ENCODE measurements at places on chromosomes 6 and 20.

DNA sequence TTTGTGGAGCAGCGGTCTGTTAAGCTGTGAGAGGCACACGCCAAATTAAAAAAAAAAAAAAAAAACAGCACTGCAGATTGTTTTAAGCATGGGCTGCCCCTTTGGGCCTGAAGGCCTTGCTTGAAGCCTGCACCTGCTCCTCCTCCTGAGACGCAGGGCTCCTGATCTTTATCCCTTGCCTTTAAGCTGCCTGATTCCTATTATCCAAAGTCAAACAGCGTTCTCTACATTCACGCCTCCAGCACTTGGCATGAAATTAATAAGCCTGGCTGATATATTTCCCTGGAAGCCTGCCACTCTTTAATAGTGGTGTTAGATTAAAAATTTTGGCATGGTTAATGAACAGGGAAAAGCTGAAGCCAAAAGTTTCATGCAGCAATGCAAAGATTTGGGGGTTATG lies 163.9 kb downstream of the FAXC start:
- DNase-seq, result no peak

GRCh38 chr6:143775336-143775735 lies 67.8 kb upstream of the LTV1 start:
- DNase-seq, result no peak

GRCh38 chr6:124714728-124715127 lies 247.5 kb upstream of the RNF217 start:
- no peak for DNase-seq

DNA sequence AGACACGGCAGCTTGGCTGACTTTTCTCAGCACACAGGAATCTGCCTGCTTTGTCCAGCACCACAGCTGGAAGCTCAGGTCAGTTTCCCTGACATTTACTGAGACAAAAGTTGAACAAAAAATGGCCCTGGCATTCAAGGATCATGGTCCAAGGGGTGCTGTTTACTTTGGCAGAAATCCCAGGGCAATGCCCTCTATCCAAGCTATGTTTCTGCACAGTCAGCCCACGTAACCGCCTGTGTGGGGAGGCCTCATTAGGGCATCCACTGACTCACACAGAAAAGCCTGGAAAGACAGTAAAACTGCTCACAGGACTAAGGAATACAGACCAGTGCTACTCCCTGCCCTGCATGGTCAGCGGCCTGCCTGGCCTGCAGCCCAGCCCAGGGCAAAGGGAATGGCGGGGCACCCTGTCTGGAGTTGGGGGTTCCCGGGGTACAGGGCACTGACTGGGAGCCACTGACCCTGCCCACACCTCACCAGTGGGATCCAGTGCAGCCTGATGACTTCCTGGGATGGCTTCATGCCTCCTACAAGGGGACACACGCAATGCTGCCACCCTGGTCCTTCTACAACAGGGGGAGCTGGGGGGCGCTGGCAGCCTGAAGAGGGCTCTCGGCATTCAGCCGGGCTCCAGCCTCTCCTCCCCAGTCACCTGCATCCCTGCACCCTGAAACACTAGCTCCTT lies 77.1 kb downstream of the NINL start:
- DNase-seq, result no peak

- peak; percentile 24 for DNase-seq
Observed at GRCh38 chr6:34459899-34460593, 5.8 kb upstream of the PACSIN1 start.

DNA sequence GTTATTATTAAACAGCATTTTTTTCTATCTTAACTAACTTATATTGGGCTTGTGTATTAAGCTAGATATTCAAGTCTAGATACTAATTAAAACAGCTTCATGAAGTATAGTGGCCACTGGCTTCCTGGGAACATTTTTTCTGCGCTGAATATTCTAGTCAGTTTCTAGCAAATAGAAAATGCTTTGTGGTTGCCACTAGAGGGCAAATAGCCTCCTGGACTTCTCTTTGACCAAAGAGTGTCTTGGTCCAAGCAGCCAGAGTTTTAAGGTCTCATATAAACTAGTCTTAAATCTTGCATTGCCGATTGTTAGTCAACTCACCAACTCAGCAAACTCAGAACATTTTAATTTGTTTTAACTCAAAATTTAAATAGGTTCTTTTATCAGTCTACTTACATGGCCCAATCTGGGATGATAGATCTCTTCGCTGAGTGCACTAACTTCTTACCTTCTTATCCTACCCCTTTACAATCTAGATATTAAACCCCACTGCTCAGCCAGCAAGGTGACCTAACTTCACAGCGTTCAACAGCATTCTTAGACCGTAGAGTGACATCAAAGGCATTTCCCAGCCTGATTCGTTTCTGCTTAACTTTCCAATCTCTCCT lies 24.6 kb upstream of the ID4 start:
- no peak for DNase-seq

GRCh38 chr6:56222499-56222898 lies 24.9 kb downstream of the COL21A1 start:
- no peak for DNase-seq

DNA sequence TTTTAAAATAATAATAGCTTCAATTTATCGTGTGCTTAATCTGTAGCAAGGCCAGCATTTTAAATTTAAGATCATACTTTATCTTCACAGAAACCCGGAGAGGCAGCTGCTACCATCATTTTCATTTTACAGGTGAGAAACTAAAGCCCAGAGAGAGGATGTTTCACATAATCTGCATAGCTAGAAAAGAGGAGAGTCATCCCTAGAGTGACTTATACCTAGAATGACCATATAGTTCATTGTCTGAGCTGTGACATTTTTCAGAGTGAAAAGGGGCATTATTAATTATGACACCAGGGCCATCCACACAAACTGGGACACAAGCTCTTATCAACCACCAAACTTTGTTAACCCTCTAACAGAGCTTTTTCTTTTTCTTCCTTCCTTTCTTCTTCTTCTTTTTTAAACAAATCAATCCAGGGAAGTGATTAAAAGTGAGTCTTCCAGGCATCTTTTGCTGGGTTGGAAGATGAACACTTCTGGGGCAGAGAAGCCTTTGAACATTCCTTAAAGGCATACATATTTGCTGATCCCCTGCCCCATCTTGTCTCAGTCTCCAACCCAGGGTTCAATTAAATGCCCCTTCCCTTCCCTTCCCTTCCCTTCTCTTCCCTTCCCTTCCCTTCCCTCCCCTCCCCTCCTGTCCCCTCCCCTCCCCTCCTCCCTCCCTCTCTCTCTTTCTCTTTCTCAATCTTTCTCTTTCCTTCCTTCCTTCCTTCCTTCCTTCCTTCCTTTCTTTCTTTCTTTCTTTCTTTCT lies 272.5 kb upstream of the JAG1 start:
- no peak for DNase-seq

DNA sequence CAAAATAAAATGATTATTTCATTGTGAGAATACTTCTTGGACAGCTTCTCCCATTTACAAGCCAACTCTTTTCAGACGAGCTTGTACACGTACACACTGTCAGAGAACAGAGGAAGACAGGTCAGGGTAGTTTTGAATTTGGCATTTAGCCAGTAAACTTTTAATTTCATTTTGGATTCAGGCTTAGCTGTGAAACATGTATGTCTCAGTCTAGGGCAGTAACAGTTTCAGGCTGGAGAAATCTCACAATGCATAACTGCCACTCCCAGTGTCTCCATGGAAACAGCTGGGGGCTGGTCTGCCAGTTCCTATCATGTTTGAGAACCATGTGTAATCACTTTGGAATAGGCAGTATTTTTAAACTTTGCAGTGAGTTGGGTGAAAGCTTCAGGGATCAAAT lies 22.0 kb upstream of the QKI start:
- no peak for DNase-seq

DNA sequence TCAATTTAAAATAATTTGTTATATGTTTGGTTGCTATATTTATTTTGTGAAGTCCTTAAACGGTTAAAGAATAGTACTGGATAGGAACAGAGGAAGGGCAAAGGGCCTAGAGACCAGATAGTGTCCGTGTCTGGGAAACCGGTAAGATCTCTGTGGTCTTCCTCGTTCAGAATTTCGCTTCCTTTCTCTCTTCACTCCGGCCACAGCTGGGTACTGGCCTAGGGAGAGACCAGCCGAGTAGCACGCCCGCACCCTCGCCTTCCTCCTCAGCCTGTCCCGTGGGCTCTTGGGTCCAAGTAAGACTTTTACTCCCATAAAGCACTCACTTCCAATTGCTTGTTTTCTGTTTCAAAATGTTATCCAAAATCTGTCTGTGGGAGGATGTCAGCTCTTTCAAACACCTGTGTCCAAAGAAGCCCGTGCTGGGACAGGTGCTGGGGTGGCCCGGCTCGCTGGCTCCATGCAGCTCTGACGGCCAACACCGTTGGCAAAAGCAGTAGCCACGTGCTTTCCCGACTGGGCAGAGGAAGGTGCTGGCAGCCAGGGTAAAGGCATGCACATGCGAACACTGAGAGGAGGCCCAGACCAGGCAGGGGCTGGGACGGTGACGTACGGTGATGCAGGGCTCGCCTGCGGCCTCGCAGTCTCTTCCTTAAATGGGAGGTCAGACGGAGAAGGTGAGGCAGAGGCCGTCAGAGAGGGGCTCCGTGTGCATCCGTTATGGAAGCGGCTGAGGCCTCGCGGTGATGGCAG lies 112.2 kb downstream of the IRF4 start:
- DNase-seq, result no peak

GRCh38 chr20:14491436-14491835 lies 154.0 kb upstream of the FLRT3 start:
- no peak for DNase-seq
